ENCODE measurements at places on chromosomes 3 and 15.

- no peak for DNase-seq
Measured at GRCh38 chr15:63998489-63998888, 47.8 kb downstream of the DAPK2 start.

- DNase-seq, result no peak
Measured at GRCh38 chr3:131283862-131284261, 97.7 kb upstream of the NUDT16 start.

- no peak for DNase-seq
Measured at GRCh38 chr3:127077068-127077467, 94.2 kb downstream of the PLXNA1 start.

GRCh38 chr3:109532257-109533216, 195.2 kb upstream of the DPPA4 start:
- no peak for DNase-seq

DNA sequence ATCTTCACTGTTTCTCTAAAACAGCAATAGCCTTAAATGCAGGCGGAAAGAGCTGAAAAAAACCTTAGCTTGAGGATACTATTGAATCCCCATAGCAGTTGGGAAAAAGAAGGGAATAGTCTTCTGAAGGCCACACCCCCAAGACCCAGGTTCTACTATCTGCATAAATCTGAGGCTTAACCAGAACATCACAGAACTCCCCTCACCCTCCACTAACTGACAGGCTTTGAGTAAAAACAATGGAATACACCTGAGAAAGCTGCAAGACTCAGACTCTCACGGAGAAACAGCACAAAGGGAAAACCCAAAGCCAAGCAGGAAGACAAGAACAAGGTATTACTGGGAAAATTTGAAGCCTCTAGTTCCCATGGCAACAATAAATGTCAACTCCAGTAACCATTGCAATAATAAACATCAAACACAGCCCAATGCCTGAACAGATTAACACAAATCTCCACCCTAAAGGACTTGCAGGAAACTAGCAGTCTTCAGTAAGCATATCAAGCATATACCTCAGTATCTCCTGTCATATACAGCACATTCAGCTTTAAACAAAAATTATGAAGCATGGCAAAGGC, 56.4 kb downstream of the TMCC1 start:
- DNase-seq, result no peak

DNA sequence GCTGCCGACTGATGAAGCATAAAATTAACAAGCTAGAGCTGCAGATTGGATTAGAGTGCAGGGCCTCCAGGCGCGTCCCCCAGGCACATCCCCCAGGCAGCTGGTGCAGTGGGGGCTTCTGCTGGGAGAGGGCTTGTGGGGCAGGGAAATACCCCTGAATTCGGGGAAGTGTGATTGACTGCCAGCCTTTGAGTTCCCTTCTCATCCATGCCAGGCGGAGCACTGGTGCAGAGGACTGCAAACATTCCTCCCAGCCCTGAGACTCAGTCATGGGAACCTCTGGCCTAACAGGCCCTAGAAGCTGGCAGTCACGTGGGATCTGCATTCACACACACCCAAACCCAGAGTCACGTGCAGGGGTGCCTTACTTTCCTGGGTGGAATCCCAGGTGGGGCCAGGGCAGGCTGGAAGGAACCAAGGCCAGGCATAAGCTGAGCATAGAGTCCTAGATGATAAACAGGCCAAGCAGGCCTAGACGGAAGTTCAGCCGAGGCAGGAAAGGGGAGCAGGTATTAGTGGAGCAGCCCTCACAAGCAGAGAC, 46.2 kb upstream of the SEC22A start:
- peak; percentile 64 for DNase-seq

- no peak for DNase-seq
Measured at GRCh38 chr3:155804323-155804722, 1.8 kb downstream of the C3orf33 start.

- DNase-seq, result no peak
Measured at GRCh38 chr3:11638495-11639358, 5.0 kb downstream of the VGLL4 start.

- DNase-seq, result no peak
Measured at GRCh38 chr15:38091078-38091645, 156.7 kb downstream of the TMCO5A start.

DNA sequence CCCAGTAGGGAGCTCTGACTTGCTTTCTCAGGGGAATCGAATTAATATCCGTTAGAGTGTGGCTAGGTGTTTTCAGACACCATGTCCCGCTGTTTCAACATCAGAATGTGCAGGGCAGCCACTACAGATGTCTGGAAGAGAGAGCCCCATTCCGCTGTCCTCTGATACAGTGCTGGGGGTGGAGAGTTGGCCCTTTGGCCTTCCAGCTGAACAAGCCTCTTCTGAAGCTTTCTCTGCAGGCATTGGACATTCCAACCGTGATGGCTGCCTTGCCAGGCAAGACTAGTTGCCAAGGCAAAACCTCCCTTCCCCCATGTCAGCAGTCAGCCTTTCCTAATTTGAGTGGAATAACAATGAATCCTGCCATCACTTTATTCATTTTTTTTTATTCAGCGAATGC, 1.5 kb downstream of the FAH start:
- no peak for DNase-seq

DNA sequence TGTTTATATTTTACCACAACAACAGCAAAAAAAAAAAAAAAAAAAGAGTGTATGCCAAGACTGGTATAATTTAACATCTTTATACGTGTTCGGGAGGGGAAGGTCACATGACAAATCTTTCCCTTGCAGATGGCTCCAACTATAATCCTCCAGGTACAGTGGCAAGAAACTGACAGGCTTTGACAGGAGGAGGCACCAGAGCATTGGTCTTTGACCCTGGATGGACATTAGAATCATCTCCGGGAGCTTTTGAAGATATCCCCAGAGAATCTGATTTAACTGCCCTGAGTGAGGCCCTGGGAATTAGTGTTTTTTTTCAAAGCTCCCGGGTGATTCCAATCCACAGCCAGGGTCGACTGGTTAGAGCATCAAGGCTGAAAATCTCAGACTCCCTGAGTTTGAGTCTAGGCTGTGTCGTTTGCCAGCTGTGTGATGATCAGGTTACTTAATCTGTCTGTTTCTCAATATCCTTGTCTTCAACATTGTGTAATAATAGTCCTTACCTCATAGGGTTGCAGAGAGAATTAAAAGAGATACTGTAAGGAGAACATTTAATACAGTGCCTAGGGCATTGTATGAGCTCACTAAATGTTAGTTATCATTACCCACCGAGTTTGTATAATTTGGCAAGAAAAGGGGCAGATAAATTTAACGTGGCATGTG, 8.9 kb upstream of the SEMA5B start:
- peak; percentile 70 for DNase-seq

DNA sequence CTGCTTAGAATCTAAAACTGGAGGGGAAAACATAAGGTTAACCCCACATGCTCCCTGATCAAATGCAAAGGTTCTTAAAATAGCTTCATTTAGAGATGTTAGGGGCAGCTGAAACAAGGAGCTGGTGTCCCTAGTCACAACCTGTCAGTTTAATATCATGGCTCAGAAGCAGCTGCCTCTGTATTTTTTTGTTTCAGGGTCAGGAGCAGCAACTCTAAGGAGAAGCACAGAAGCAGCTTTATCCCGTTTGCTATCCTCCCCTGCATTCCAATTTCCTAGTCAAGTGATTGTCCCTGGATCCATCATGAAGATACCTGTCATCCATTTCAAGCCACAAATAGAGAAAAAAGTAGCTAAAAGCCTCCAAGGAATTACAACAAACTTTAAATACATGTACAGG, 4.1 kb downstream of the FILIP1L start:
- DNase-seq, result no peak

- peak; percentile 30 for DNase-seq
Measured at GRCh38 chr3:176055836-176056235, 1141.4 kb downstream of the TBL1XR1 start.

- DNase-seq, result peak; percentile 52
Measured at GRCh38 chr3:23712656-23713559, 92.8 kb upstream of the UBE2E1 start.

DNA sequence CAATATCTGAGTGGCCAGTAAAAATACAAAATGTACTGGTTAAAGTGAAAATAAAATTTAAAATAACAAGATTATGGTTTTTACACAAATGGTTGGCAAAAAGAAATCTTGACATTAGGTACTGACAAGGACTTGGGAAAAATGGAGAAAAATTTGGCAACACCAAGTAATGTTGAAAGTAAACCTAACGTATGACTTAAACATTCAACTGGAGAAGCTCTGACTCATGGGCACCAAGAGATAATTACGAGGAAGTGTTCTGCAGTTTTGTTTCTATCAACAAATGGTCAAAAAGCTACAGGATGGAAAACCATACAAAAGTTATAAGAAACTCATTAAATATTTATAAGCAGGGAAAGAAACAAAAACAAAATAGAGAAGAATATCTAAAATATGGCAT, 177.7 kb downstream of the ZNF385D start:
- no peak for DNase-seq

GRCh38 chr3:52018319-52019000, 22.8 kb upstream of the RPL29 start:
- DNase-seq, result no peak

- DNase-seq, result no peak
Measured at GRCh38 chr3:30770387-30770786, 124.1 kb downstream of the GADL1 start.

DNA sequence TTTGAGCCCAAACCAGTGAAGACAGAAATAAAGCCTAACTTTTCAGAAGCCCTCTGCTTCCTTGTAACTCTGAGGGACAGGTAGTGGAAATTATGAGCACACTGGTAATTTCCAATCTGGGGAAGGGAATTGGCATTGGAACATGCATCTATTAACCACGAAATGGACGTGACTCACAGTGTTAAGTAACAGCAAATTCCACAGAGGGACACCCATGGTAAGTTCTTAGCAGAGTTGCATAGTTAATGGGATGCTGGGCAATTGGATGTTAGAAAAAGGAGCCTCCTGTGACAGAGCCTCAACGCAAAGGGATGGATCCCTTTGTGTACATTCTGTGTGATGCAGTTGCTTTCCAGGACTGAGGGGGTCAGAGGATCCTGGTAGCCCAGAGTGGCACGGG, 168.6 kb downstream of the SEMA6D start:
- no peak for DNase-seq

GRCh38 chr15:67097930-67098740, 32.7 kb downstream of the SMAD3 start:
- DNase-seq, result no peak

- DNase-seq, result peak; percentile 84
Measured at GRCh38 chr3:52240059-52240885, 1.3 kb upstream of the TWF2 start.

- DNase-seq, result no peak
Measured at GRCh38 chr3:100650651-100651619, 41.5 kb downstream of the ADGRG7 start.

- no peak for DNase-seq
Measured at GRCh38 chr15:20352241-20353200, 189.1 kb downstream of the GOLGA6L6 start.

DNA sequence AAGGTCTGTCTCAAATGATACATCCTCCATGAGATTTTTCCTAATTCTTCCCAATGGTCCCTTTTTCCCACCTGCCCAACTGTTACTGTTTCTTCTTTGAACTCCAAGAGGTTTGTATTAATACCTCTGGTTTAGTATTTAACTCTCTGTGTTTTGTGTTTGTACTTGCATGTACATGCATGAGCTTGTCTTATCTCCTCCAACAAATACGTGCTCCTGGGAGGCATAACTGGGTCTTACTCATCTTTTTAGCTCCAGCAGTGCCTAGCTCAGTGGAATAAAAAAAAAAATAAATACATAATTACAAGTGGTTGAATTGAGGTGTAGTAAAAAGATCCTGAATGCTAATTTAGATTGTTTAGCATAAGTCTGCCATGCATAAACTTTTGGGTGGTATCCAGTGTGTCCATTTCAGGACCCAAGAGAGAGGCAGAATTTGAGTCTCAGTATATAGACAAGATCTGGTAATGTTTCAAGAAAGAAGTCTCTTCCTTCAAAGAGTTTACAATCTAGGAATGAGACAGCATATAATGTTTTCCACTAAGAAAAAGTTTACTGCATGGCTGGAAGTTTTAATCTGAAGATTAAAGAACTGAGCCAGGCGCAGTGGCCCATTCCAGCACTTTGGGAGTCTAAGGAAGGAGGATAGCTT, 1.7 kb upstream of the LYSMD2 start:
- peak; percentile 34 for DNase-seq

GRCh38 chr3:97662762-97663161, 101.8 kb upstream of the ARL6 start:
- no peak for DNase-seq

- no peak for DNase-seq
Measured at GRCh38 chr3:114639171-114639570, 345.3 kb downstream of the TIGIT start.

DNA sequence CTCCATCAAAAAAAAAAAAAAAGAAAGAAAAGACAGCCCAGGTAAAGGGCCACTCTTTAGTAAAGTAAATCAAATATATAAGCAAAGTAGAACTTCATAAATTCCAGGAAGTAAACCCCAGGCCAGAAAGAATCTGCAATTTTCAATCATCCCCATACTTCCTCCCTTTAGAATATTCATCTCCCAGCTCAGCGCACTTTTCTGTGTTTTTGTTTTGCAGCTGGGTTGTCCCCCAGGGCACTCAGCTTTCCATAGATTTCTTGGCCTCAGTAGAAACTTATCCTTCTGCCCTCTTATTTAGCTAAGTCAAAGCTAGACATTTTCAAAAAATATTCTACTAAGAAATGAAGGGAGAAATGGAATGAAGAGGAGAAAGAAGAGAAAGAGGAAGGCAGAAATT, 24.0 kb upstream of the SPRED1 start:
- DNase-seq, result no peak

- no peak for DNase-seq
Measured at GRCh38 chr15:63970621-63971426, 75.5 kb downstream of the DAPK2 start.

DNA sequence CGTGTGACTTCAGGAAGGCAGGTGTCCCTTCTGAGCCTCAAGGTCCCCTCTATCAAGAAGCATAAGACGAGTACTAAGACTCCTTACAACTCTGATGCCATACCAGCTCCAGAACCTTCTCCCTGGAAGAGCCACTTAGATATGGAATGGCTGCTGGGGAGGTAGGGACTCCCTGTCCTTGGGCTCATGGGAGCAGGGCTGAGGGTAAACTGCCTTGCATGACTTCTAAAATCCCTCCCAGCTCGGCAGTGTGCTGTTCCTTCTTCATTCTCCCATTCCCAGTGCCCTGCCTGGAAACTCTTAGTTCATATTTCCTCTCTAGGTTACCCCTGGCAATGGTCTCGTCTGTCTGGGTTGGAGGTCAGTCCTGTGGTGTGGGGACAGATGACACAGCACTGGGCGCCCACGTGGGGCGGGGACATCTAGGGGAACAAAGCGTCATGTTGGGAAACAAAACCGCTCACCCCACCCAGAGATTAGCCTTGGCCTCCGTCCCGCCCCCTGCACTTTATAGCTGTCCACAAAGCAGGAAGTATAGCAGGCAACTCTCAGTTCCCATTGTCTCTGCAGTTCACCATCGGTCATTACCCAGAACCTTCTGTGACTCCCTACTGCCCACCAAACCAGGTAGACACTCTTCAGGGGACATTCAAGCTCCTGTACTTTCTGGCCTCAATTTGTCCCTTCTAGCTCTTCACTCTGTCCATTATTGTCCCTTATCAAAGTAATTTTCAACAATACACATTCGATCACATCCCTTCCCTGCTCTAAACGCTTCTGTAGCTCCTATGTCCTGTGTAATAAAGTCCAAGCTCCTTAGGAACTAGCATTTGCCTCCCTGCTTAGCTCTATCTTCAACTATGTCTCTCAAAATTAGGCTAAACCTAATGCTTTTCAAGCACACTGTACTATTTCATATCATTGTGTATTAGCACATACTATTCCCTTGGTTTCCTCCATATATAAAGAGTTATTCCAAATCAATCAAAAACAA, 73.8 kb downstream of the IQSEC1 start:
- no peak for DNase-seq

GRCh38 chr3:57100046-57100695, 39.7 kb downstream of the SPATA12 start:
- DNase-seq, result peak; percentile 61

All from NCI-H2171 treated with DMSO at 0.1 percent for 48 hours (cell line).